Lung (tissue), 17 donors: ENCODE measurements at places on chromosomes 2 and 18.

GRCh38 chr18:13831864-13832508, 8.0 kb downstream of the MC5R start:
- H3K36me3 ChIP-seq: no peaks in the 10 kb centered on the region
- DNase-seq: no peak
- no peak overlapping the region for H3K27ac ChIP-seq

GRCh38 chr2:101725038-101725437, 27.5 kb downstream of the MAP4K4 start:
- H3K36me3 ChIP-seq: no peaks in the 10 kb centered on the region
- H3K27ac ChIP-seq: no peak overlapping the region
- H3K4me3 ChIP-seq: no peak overlapping the region
- H3K27me3 ChIP-seq: no peaks in the 10 kb centered on the region
- H3K4me1 ChIP-seq: peaks cover 12% of the 10 kb centered on the region
- no peak for DNase-seq

DNA sequence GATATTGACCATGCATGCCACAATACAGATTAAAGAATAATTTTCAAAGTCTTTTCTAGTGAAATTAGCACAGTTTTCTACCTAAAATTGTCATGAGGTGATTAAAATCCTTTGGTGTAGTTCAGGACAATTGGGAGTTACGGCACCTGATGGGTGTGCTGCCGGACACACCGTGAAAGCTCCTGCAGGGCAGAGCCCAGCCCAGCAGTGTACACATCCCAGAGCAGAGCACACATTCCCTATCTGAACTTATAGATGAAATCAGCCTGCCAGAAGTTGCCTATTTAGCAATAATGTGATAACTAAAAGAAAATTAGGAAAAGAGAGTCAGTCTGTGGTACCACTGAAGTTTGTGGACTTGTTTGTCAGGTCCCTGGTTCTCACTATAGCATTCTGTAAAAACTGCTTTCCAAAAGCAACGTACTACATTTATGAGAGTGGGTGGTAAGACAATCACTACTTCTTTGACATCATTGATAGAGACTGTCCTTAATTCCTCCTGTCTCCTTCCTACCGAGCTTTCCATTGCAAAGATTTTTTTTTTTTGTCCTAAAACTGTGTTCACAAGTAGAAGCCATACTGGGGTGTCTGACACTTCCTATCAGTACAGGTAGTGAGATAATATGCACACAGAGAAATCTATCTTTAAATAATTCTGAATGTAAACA, 3.4 kb downstream of the CYTIP start:
- no peaks in the 10 kb centered on the region for H3K27me3 ChIP-seq
- no peak overlapping the region for H3K4me3 ChIP-seq
- no peak overlapping the region for H3K27ac ChIP-seq
- no peak for DNase-seq
- H3K36me3 ChIP-seq: no peaks in the 10 kb centered on the region

- peaks cover 18% of the 10 kb centered on the region for H3K4me1 ChIP-seq
- no peak overlapping the region for H3K27ac ChIP-seq
- DNase-seq: peak; percentile 60
- H3K27me3 ChIP-seq: no peaks in the 10 kb centered on the region
Measured at GRCh38 chr2:8633735-8634313, 48.0 kb upstream of the ID2 start.

DNA sequence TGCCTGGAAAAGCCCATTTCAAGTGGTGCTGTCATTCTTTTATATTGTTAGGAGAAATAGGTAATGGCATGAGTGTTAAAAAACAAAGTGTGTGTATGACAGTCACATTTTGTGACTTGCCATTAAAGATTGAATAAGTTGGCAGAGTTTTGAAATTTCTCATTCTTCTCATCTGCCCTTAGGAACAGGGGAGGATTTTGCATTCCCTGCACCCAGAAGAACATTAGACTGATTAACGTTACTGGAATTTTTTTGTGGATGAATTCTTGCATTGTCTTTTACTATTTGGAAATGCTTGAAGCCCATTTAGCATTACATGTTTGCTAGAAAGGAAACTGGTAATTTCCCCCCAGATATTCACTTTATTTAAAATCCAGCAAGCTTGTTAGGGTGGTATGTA, 162.2 kb downstream of the BABAM2 start:
- H3K36me3 ChIP-seq: no peaks in the 10 kb centered on the region
- DNase-seq: no peak
- H3K27me3 ChIP-seq: no peaks in the 10 kb centered on the region
- no peaks in the 10 kb centered on the region for H3K4me1 ChIP-seq

DNA sequence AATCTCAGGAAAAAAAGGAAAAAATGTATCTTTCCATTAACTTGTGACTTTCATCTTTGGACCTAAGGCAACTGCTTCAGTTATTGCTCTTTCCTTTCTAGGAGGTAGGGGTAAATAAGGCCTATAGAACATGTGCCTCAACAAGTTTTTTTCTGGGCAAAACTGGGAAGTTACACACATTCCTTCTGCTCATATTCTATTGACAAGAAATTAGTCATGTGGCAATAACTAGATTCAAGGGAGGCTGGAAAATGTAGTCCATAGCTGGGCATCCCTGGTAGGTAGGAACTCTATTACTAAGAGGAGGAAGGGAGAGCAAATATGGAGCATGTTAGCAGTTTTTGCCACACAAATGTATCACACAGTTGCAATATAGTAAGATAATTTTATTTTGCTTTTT, 37.7 kb upstream of the NEMP2 start:
- H3K4me3 ChIP-seq: no peak overlapping the region
- H3K27ac ChIP-seq: no peak overlapping the region
- no peaks in the 10 kb centered on the region for H3K27me3 ChIP-seq
- no peaks in the 10 kb centered on the region for H3K36me3 ChIP-seq
- H3K4me1 ChIP-seq: no peaks in the 10 kb centered on the region
- DNase-seq: no peak

DNA sequence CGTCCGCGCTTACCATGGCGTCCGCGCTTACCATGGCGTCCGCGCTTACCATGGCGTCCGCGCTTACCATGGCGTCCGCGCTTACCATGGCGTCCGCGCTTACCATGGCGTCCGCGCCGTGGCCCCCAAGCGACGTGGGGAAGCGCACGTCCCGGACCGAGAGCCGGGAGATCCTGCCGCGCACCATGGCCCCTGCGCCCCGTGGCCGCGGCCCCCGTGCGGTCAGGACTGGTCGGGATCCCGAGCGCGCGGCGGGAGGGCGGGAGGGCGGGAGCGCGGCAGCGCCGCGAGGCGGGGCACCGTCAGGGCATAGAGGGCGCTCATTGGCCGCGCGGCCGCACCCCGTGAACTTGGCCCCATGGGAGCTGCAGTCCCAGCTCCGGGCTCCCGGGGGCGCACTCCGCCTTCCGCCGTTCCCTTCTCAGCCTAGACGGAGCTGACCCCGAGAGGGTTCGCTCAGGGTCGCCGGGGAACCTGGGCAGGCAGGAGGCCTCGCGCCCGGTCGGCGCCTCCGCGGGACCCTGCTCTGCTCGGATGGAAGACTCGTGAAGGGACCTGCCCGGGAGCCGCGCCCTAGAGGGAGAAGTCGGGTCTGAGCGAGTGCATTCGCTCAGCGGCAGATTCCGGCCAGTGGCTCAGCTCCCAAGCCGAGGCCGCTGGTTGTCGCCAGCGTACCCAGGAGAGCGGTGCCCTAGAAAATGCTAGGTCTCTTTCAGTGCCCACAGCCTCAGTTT, at the start of gene ENOSF1:
Gene ENOSF1 (minus strand): TSS at position 230 of the 734 bp plus-strand sequence. CDS start 43 bp downstream, at position 187.
- H3K27ac ChIP-seq: peak within 1 kb of the TSS; percentile 97
- no peaks in the 10 kb centered on the region for H3K27me3 ChIP-seq
- H3K36me3 ChIP-seq: no peaks in the 10 kb centered on the region
- H3K4me1 ChIP-seq: peaks cover 4% of the 10 kb centered on the region
- peak; percentile 90 for DNase-seq
- peak within 1 kb of the TSS; percentile 79 for H3K4me3 ChIP-seq

GRCh38 chr2:105925390-105925789, 180.7 kb downstream of the NCK2 start:
- H3K4me3 ChIP-seq: no peak overlapping the region
- DNase-seq: no peak
- no peaks in the 10 kb centered on the region for H3K27me3 ChIP-seq
- no peaks in the 10 kb centered on the region for H3K4me1 ChIP-seq
- no peaks in the 10 kb centered on the region for H3K36me3 ChIP-seq

- no peaks in the 10 kb centered on the region for H3K27me3 ChIP-seq
- no peaks in the 10 kb centered on the region for H3K36me3 ChIP-seq
- H3K27ac ChIP-seq: no peak overlapping the region
- H3K4me1 ChIP-seq: no peaks in the 10 kb centered on the region
- no peak overlapping the region for H3K4me3 ChIP-seq
- DNase-seq: no peak
Measured at GRCh38 chr2:178066890-178067669, 5.5 kb downstream of the PDE11A start.

DNA sequence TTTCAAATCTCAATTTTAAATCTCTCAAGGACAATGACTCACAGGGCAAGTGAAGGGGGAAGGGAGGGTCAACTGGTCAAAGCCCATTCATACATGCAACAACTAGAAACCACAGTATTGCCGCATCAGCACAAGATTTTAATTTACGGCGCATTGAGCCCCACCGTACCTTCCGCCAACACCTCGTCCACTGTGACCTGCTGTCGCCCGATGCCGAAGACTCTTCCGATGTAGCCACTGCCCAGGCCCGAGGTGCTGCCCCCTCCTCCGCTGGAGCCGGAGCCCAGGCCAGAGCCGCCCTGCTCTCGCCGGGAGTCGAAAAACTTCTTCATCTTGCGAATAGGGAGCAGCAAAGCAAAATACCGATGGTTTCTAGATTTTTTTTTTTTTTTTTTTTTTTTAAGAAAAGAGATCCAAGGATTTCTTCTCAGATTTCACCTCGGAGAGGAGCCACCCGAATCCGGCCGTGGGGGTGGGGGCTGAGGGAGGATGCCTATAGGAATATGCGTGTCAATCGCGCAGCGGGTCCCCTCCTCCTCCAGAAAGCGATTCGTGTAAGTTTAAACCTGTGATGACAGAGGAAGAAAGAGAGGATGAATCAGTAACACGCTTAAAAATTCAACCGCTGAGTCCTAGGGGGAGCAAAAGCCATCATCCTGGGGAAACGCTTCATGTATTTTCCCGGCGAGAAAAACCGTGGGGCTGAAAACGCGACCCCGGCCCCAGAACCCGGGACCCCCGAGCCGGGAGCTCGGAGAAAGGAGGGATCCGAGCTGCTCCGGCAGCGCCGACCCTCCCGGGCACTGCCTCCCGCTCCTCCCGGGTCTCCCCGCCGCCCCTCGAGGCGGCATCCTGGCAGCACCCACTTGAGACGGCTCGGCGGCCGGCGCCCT, 584 bp downstream of the AAK1 start:
- H3K4me3 ChIP-seq: peak overlapping the region; percentile 91
- H3K27ac ChIP-seq: peak overlapping the region; percentile 100
- H3K36me3 ChIP-seq: no peaks in the 10 kb centered on the region
- H3K27me3 ChIP-seq: no peaks in the 10 kb centered on the region
- peak; percentile 82 for DNase-seq
- H3K4me1 ChIP-seq: peaks cover 20% of the 10 kb centered on the region

GRCh38 chr2:158412206-158412605, 44.3 kb downstream of the CCDC148 start:
- no peak overlapping the region for H3K27ac ChIP-seq
- no peaks in the 10 kb centered on the region for H3K36me3 ChIP-seq
- no peaks in the 10 kb centered on the region for H3K27me3 ChIP-seq
- H3K4me1 ChIP-seq: no peaks in the 10 kb centered on the region
- no peak overlapping the region for H3K4me3 ChIP-seq
- no peak for DNase-seq

DNA sequence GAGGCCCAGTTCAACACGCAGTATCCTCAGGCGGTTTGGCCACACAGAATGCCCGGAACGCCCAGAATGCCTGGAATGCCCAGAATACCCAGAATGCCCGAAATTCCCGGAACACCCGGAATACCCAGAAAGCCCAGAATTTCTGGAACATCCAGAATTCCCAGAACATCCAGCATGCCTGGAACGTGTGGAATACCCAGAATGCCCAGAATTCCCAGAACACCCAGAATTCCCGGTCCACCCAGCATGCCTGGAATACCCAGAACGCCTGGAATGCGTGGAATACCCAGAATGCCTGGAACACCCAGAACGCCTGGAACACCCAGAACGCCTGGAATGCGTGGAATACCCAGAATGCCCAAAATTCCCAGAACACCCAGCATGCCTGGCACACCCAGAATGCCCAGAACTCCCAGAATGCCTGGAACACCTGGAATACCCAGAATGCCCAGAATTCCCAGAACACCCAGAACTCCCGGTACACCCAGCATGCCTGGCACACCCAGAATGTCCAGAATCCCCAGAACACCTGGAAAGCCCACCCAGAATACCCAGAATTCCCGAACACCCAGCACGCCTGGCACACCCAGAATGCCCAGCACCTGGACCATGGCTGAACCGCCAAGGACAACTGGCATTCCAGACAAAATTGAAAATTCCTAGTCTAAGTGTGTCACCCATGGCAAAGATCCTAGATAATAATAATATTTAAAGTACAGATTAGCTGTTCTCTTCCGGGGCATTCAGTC, 487.4 kb upstream of the SALL3 start:
- no peak overlapping the region for H3K4me3 ChIP-seq
- no peaks in the 10 kb centered on the region for H3K36me3 ChIP-seq
- no peaks in the 10 kb centered on the region for H3K27me3 ChIP-seq

DNA sequence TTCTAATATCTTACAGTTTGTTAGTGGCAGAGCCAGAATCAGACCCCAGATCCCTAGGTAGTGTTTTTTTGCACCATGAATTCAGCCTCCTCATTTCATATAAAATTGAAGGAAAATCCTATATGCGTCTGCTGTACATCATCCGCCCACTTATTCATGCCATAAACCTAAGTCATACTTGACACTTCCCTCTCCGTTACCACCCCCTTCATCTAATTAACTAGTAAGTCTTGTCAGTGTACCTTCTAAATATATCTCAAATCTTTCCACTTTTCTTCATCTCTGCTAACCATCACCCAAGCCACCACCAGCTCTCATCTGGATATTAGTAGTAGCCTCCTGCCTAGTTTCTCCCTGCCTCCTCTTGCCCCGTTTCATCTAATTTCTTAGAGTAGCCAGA, 248.7 kb upstream of the SIX3 start:
- no peaks in the 10 kb centered on the region for H3K4me1 ChIP-seq
- no peak overlapping the region for H3K4me3 ChIP-seq
- H3K36me3 ChIP-seq: no peaks in the 10 kb centered on the region
- no peak overlapping the region for H3K27ac ChIP-seq
- DNase-seq: no peak

GRCh38 chr2:162478721-162479129, 134.8 kb downstream of the GCA start:
- no peaks in the 10 kb centered on the region for H3K36me3 ChIP-seq
- peak; percentile 13 for DNase-seq
- no peak overlapping the region for H3K27ac ChIP-seq
- no peaks in the 10 kb centered on the region for H3K27me3 ChIP-seq

DNA sequence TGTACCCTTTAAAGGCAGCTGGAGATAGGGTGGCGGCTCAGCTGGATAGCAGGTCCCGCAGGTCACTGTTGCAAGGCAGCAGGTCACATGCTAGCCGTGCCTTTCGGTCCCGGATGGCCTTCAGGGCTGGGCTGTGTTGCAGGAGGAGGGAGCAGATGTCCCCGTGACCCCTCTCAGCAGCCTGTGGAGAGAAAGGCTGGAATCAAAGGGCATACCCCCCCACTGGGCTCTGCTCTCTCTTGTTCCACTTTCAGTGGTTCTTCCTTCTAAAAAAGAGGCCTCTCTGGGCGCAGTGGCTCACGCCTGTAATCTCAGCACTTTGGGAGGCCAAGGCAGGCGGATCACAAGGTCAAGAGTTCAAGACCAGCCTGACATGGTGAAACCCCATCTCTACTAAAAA, 4.4 kb upstream of the ANKRD23 start:
- H3K4me1 ChIP-seq: no peaks in the 10 kb centered on the region
- no peak overlapping the region for H3K27ac ChIP-seq
- no peaks in the 10 kb centered on the region for H3K27me3 ChIP-seq
